ENCODE measurements at places on chromosomes 12 and 14.

- no peak for DNase-seq
Measured at GRCh38 chr12:6161124-6161882, 36.8 kb upstream of the VWF start.

GRCh38 chr14:56112781-56113180 lies 5.4 kb upstream of the PELI2 start:
- no peak for DNase-seq

GRCh38 chr12:89370850-89371249 lies 18.5 kb upstream of the DUSP6 start:
- peak; percentile 20 for DNase-seq

GRCh38 chr12:103791350-103791920 lies 49.6 kb downstream of the NT5DC3 start:
- DNase-seq: no peak

- no peak for DNase-seq
Measured at GRCh38 chr12:49807991-49808580, 20.1 kb downstream of the NCKAP5L start.

DNA sequence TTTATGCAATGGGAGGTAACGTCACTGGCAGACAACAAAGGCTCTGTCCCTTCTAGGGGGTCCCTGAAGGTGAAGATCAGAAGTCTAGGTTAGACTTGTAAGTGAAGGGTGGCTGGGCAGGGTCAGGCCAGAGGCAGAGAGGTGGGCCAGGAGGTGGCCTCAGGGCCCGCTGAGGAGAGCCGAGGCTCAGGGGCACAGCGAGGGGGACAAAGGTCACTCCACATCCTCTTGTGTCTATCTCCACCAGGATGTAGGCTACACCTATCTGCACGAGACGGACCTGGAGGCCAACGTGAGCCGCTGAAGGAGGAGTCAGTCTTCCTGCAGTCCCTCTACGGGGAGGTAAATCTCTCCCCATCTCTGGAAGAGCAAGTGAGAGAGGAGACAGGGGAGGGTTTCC lies 20.3 kb downstream of the KRT85 start:
- no peak for DNase-seq

- no peak for DNase-seq
Measured at GRCh38 chr12:2052826-2053678, at the start of gene CACNA1C. Gene CACNA1C (plus strand): TSS chr12:2052987. CDS start chr12:2053563, 576 bp downstream.

DNA sequence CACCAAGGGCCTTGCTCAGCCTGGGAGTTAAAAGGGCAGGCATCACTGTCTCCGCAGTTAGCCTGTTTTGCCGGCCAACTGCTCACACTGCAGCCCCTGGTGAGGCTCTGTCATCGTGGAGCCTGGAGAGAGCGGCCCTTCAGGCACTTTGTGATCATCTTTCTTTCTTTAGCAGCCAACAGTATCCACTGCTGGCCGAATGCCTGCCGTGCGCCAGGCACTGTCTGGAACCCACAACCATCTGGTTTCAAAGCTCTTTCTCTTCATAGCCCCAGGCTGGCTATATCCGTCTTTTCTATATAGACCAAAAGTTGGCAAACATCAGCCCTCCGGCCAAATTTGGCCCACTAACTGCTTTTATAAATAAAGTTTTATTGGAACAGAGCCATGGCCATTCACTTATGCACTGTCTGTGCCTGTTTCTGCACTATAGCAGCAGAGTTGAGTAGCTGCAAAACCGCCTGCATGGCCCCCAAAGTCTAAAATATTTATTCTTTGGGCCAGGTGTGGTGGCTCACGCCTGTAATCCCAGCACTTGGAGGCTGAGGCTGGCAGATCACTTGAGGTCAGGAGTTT lies 29.5 kb downstream of the SLC8B1 start:
- DNase-seq: no peak

- no peak for DNase-seq
Measured at GRCh38 chr14:95406756-95407277, 87.1 kb upstream of the CLMN start.

DNA sequence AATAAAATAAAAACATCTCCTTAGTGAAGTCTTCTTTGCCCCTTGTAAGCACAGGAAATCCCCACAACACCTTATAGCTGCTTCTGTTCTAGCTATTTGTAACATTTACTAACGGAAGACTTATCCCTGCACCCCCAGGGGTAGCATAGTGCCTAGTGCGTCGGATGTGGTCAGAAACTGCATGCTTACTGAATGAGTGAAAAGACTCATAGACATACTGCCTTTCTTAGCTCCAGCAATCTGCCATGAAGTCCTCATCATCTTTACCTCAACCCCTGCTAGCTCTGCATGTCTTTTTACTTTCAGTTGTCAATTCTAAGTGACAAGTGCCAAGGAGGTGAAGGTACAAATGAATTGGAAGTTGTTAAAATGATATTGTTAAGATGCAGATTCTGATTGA lies 12.9 kb downstream of the RIOX1 start:
- no peak for DNase-seq

- DNase-seq: no peak
Measured at GRCh38 chr14:53861781-53862180, 94.8 kb downstream of the BMP4 start.

DNA sequence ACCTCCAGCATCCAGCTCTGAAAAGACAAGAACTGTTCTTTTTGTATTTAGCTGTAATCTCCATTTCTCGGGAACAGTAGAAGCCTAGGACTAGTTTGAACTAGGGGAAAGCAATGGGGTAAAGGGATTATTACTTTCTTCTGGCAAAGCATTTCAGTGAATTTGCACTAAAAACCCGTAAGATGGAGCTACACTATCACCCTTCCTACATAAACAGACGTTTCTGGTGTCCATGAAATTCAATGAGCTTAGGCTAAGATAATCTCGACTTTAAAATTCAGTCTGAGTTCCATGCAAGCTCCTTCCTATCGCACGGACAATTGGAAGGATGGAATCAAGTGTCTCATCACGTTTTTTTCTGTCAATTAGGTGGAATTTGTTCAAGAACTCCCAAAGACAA lies 24.0 kb downstream of the ACSM4 start:
- DNase-seq: no peak

- DNase-seq: no peak
Measured at GRCh38 chr12:56288705-56289387, 11.3 kb downstream of the CS start.

DNA sequence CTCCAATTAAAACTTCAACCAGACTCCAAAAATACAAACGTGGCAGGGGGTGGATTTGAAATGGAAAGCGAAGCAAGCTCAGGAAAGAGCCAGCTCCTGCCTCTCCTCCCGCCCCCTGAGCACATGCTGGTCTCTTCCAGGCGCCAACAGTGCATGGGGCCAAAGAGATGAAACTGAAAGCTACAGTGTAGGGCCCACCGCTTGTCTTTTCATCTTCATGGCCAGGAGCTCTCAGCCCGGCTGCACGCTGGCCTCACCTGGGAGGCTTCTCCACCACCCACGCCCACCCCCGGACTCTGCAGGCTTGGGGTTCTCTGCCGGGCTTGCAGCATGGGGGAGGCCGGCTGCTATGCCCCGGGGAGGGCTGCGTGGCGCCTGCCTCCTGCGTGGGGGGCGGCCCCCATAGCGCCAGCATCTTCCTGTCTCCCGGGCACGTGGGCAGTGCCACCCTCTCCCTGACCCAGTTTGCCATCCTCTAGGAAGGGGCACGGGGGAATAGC lies 2.0 kb downstream of the RIMBP2 start:
- DNase-seq: peak; percentile 47

DNA sequence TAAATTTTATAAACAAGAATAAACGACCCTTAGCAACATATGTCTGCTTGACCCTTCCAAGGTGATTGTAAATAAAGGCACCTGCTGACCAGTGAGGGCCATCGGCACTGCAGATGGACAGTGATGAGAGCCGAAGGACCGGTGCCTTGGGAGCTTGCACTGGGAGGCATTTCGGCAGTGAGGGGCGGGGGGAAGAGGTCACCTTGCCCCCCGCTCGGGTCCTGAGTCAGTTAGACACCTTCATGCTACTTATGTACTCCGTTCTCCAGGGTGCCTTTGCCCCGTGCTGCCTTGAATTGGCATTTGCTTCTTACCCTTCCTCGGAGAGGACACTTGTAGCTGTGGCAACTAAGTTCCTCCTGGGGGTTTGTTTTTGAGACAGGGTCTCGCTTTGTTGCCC lies 23.0 kb downstream of the MMAB start:
- no peak for DNase-seq

DNA sequence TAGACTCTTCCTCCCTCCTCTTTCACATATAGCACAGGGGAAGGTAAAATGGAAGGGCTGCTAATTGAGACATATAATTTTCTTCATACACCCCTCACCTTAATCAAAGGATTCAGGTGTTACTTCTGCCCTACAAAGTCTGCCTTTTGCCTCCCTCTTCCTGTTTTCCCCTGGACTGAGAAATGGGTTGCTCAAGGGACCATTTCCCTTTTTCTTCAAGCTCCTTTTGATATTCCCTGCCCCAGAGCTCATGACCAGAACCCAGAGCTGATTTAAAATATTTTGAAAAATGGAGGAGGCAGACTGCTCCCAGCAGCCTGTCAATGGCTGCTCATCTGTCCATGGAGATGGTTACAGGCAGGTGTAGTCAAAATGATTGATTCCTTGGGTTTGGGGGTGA lies 6.3 kb upstream of the PIP4K2C start:
- DNase-seq: no peak

DNA sequence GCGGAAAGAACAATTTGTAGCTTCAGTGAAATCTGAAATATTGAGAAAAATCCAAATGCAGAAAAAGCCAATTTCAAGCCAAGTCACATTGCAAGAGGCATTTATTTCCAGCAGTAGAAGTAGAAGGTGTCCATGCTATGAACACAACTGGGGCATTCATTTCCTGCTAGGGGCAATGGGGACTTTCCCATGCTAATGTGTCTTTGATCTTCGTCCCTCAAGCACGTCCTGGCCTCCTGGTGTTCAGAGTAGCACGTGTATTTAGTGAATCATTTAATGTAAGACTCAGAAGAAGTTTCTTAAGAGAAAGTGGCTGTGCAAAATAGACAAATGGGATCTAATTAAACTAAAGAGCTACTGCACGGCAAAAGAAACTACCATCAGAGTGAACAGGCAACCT lies 267.9 kb downstream of the TMEM132C start:
- DNase-seq: no peak

GRCh38 chr12:95790033-95790916 lies at the start of gene NTN4:
Gene NTN4 (minus strand): TSS chr12:95790764. CDS start chr12:95790309, 455 bp downstream.
- peak; percentile 40 for DNase-seq

GRCh38 chr12:104339663-104340062 lies 36.1 kb downstream of the EID3 start:
- no peak for DNase-seq

- DNase-seq: no peak
Measured at GRCh38 chr14:90551070-90551704, 154.4 kb downstream of the CALM1 start.

- DNase-seq: no peak
Measured at GRCh38 chr12:6110006-6110405, 14.5 kb downstream of the VWF start.

GRCh38 chr14:77924141-77924948 lies 124.4 kb downstream of the ADCK1 start:
- no peak for DNase-seq

- no peak for DNase-seq
Measured at GRCh38 chr14:103301512-103302354, 32.3 kb upstream of the EIF5 start.

DNA sequence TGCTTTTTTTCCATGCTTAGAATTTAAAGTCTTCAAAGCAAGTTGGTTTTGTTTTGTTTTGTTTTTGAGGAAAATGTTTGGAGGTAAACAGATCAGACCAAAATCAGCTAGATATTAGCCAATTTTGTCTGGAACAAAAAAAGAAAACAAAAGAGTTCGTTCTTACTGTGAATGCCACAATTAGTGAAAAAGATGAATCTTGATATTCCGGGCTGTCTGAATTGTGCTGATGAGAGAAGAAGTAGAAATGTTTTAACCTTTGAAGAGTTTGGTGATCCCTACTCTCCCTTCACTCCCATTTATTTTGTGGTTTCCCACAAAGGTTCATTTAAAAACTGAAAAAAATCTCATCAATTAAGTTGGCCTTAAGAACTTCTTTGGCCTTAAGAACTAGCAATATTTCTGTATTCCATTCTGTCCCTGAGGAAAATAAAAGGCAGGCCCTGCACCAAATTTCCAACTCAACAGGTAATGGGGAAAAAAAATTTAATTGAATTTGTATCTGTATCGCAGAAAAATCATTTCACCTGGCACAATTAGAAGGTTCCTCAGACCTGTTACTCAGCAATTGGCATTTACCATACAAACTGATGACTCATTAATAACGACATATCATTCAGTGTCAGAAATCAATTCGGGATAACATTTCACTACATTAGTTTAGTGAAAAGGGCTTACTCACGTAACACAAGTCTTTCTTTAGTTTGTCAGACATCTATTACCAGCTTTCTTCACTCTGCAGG lies 562 bp upstream of the GLIPR1L2 start:
- DNase-seq: no peak

GRCh38 chr12:27331927-27332324 lies 710 bp upstream of the BMAL2 start:
- DNase-seq: no peak

GRCh38 chr12:49671031-49671765 lies 36.0 kb downstream of the FMNL3 start:
- DNase-seq: no peak

DNA sequence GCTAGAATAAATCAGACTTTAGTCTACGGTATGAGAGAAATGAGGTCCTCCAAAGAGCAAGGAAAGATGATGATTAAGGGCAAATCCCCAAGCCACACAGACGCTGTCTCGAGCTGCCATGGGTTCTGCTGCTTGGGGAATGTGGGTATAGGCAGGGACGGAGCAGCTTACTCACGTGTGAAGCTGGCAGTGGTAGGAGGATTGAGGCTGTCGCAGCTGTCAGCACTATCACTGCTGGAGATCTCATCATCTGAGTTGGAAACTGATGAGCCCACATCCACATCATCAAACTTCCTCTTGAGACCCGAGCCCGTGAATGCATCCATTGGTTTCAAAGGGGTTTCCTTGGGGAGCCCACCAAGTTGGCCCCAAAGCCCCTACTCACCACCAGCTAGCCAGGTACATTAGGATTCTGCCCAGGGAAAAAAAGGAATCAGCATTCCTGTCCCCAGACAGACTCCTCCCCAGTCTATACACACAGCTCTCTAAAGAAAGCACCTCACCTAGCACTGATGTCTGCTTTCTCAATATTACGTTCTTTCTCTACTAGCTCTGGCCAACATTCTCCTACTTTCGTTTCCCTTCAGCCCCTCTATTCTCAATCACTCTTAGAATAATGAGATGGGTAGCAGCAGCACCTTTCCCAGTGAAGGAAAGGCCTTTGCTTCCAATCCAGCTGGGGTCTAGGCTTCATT lies 7.0 kb downstream of the CSRNP2 start:
- DNase-seq: no peak

DNA sequence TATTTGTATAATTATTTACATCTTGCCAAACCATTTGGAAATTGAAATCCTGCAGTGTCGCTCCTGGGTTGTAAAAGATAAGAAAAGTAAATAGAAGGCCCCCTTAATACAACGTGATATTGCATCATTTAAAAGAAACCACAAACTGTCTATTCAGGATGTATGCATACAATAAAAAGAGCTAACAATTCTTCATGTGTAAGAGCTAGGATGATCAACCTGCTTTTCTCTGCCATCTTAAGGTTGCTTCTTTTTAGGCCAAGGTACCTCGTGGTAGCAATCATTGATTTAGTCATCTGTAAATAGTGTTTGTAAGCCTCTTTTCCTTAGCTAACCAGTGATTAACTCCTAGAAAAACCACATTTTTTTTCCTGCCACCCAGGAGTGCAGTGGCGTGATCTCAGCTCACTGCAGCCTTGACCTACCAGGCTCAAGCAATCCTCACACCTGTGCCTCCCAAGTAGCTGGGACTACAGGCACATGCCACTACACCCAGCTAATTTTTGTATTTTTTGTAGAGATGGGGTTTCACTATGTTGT lies 3.3 kb upstream of the USP44 start:
- no peak for DNase-seq

GRCh38 chr12:11958221-11959091 lies 112.3 kb upstream of the BCL2L14 start:
- DNase-seq: no peak
